ENCODE measurements at places on chromosomes 6 and 20.

DNA sequence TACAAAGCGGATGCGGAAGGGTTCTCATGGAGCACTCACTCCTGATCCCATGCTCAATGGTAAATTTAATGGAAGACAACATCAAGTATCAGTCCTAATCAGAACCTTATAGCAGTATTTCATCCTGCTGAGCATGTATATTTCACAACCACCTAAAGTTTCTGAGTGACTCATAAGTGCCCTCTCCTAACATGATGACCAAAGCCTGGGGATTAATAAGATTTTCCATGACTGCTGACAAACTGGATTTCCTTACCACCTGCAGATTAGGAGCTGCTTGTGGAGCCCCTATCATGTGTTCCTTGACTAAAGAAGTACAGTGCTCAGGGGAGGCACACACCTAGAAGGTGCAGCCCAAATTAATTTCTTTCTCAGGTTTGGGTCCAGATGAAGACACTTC lies 112.8 kb downstream of the INSM1 start:
- no peak for DNase-seq

- DNase-seq: no peak
These were observed 9.8 kb downstream of the NCOA6 start for GRCh38 chr20:34815636-34816035.

GRCh38 chr20:41003143-41003935 lies 25.3 kb upstream of the TOP1 start:
- peak; percentile 62 for DNase-seq

- DNase-seq: peak; percentile 26
These were observed 891 bp downstream of the RSPO3 start for GRCh38 chr6:127119102-127120022.

DNA sequence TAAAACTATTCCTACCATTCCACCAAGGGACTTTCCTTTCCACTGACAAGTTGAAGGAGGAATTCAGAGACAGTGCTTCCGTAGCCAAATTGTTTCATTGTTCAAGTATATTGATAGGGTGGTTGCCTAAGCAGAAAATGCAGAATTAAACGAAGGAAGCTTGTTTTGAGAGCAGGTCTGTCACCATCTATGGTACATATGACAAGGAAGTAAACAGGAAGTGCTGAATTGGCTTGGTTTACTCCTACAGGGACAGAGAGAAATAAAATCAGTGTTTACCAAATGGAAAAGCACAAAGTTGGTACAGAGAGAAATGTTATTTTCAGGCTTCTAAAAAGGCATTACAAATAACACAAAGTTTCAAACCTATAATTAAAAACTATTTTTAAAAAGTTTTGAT lies 421.8 kb downstream of the CDC5L start:
- no peak for DNase-seq

- DNase-seq: no peak
These were observed 168.0 kb upstream of the RNF24 start for GRCh38 chr20:4183361-4183760.

DNA sequence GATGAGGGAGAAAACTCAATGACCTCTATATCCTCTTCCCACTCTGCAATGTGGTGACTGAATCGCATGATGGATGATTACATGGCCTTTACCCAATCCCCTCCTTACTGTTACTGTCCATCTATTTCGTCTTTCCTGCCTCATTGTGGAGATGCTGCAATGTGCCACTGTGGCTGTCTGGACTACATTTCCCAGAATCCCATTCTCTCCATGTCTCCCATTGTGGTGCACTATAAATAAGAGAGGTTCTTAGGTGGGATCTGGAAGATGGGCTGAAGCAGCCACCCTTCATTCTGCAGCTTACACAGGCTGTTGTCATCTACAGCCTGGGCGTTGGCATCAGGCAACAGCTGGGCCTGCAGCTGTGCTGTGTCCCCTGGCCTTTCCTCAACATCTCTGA lies 233.6 kb downstream of the PRKN start:
- DNase-seq: no peak

All from activated naive CD8-positive, alpha-beta T cell treated with anti-CD3 and anti-CD28 coated beads for 36 hours (primary cell).